ENCODE measurements at places on chromosomes 2 and 18.

DNA sequence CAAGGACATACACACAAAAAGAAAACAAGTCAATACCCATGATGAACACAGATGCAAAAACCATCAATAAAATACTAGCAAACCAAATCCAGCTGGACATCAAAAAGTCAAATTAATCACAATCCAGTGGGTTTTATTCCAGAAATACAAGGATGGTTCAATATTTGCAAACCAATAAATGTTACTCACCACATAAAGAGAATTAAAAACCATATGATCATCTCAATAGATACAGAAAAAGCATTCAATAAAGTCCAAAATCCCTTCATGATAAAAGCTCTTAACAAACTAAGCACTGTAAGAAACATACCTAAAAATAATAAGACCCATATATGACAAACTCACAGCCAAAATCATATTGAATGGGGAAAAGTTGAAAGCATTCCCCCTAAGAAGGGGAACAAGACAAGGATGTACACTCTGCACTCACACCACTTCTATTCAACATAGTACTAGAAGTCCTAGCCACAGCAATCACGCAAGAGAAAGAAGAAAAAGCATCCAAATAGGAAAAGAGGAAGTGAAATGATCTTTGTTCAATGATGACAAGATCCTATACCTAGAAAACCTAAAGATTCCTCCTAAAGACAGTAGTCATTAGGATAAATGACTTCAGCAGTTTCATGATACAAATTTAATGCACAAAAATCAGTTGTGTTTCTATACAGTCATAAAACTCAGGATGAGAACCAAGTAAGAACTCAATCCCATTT lies 62.6 kb downstream of the TRAPPC8 start:
- DNase-seq: no peak

GRCh38 chr18:48605408-48605845 lies 66.6 kb downstream of the CTIF start:
- DNase-seq: no peak

DNA sequence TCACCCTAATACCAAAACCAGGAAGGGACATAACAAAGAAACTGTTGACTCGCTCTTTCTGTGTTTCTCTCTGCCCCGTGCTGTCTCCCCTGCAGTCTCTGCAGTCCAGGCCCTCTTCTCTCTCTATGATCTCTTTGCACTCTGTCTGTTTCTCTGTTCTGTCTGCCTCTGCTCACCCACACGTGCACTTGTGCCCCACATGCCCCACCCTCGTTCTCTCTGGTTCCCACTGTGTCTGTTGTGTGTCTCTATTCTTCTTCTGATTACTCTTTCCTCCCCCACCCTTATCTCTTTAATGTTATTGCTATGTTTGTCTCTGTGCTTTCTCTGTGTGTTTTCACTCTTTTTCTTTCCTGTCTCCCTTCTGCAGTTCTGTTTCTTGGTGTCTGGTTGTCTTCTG lies 54.0 kb downstream of the NAT8 start:
- no peak for DNase-seq

- no peak for DNase-seq
These were observed 501.0 kb downstream of the LRRTM4 start for GRCh38 chr2:77021161-77021560.

GRCh38 chr18:37222999-37223378 lies 342.6 kb downstream of the CELF4 start:
- DNase-seq: no peak

DNA sequence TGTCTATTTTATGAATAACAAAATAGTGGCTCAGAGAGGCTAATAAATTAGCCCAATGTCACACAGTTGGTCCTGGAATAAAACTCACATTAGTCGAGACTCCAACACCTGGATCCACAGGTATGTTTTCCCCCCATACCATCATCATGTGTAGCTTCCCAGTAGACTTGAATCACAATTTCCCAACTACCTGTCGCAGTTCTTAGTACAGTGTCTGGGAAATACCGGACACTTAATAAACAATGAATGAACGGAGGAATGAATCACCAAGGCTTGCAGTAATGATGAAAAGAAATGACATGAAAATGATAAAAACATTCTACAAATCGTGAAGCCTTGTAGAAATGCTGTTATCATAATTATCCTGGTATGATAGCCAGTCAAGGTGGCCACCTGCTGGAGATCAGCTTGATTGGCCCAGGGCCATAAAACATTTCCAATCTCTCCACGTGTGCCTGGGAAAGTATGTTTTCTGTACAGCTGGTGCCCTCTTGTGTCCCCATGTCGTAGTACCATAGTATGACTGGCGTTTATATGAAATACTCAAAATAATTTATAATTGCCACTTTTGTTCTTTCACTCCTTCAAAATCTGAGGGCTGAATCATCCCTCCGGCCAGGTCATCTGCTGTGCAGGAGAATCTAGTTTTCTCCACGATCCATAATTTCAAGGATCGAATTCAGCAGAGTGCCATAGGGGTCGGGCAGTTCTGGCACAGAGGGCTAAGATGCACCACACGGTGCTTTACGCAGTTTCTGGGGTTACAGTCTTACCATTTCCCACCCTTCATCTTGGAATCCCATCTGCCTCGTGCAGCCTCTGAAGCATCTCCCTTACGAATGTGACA lies 95.4 kb downstream of the LAMA1 start:
- no peak for DNase-seq

DNA sequence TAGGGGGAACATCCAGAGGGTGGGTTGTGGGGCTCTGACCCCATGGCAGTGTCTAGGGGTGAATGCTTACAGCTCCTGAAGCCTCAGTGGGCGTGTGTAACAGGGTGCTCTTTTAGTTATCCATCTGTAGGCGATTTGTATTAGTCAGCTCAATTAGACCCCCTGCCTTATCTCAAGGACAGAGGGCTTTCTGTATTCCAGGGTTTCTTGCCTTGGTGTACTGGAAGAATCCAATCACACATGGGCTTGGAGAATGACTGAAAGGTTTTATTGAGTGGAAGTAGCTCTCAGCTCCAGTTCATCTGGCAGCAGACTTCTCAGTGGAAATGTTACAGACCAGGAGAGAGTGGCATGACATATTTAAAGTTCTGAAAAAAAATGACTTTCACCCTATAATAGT lies 334.0 kb upstream of the GCFC2 start:
- no peak for DNase-seq

- no peak for DNase-seq
These were observed 5.2 kb downstream of the FN1 start for GRCh38 chr2:215430528-215431187.

- DNase-seq: no peak
These were observed 67.5 kb downstream of the ZEB2 start for GRCh38 chr2:144452169-144452988.

GRCh38 chr18:22230471-22230945 lies 61.1 kb downstream of the GATA6 start:
- no peak for DNase-seq
